ENCODE measurements at places on chromosomes 5 and 9.

DNA sequence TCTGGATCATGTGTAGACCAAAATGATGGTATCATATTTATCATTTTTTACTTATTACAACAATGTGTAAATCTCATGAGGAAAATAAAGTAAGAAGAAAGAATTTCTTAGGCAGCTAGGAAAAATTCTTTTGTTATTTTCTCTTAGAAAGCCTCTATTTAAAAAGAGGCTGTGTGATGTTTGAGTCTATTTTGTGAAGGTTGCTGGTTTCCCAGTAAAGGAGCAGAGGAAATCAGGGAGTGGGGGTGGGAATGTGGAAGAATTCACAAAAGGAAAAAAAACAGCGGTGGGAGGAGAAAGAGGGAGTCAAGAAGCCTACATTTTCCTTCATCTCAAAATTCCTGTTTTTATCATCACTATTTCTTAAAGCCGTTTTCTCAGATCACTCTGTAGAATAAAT is 20.1 kb downstream of the PTCH1 start:
- DNase-seq, result no peak

DNA sequence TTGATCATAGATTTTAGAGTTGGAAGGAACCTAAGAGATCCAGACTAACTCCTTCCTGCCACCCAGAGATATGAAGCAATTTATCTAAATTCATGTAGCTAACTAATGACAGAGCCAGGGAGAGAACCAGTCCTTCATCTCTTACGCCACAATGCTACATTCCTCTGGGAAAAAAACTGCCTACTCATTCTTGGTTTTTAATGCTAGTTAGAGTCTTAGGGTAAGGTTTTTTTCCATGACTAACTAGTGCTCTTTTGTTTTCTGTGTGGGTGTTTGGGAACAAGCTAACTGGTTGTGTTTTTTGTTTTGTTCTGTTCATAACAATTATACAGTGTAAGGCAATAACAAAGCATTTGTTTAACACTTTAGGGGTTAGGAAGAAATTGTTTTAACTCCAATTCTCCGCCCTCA is 52.4 kb downstream of the SLC44A1 start:
- DNase-seq, result no peak

DNA sequence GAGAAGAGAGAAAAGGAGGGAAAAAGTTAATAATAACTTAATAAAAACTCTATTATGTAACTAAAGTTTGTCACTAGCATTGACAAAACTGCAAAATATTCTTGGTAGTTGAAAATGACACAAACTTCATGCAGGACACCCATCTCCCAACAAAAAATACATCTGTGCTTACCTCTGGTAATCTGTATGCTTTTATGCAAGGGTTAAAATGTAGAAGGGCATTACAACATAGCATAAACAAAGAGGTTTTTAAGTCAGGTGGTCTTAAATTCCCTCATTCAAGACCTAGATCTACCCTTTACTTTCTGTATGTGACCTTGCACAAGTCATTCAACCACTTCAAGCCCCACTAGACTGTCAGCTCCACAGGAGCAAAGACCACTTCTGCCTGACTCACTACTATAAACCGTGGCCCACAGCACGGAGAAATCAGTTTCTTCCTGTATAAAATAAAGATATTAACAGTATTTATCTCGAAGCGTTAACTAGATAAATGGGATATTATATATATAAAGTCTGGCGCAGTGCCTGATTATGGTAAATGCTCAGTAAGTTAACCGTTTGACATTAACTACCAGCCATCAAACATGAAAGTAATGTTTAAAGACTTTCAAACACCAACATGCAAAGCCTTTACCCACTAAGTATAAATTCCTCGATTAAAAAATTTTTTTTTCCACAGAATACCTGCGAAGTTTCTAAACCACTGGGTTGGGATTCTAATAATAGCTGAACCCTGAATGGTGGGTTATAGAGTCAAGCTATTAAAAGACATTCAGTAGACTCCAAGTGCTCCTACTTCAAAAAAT is 2.0 kb downstream of the FBXL17 start:
- DNase-seq, result no peak

- no peak for DNase-seq
These were observed 65.0 kb downstream of the FGF18 start for GRCh38 chr5:171484460-171484899.

- DNase-seq, result no peak
These were observed 255 bp upstream of the TRPM6 start for GRCh38 chr9:74887981-74888370.

DNA sequence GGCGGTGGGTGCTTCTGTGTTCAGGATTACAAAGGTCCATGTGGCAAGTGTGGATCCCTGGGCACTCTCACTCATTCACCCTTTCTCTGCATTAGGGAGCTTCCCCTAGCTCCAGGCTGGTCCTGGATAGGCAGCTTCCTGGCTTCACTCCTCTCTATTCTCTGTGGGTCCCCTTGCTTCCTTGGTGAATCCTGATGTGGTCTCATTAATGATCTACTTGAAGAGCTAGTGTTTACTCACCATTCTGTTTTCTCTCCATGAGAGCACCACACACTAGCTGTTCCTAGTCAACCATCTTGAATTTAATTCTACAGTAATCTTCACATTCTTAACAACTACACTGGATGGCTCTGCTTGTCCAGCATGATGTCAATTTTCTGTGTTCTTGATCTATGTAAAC is 90.0 kb upstream of the PLPPR1 start:
- DNase-seq, result no peak

DNA sequence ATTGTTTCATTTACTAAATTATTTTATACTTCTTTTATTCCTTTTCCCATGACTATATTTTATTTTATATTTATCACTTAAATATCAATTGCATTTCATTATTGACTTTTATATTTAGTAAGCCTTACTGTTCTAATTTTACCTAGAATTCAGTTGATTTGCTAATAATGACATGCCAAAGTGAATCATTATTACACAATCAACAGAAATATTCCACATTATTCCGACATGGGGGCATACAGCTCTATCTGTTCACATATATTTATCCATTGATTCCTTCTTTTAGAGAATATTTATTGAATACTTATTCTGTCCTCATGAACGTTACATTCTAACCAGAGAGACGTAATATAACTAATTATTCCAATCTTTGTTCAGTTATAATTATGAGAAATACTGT is 221.8 kb downstream of the DOCK8 start:
- DNase-seq, result no peak

DNA sequence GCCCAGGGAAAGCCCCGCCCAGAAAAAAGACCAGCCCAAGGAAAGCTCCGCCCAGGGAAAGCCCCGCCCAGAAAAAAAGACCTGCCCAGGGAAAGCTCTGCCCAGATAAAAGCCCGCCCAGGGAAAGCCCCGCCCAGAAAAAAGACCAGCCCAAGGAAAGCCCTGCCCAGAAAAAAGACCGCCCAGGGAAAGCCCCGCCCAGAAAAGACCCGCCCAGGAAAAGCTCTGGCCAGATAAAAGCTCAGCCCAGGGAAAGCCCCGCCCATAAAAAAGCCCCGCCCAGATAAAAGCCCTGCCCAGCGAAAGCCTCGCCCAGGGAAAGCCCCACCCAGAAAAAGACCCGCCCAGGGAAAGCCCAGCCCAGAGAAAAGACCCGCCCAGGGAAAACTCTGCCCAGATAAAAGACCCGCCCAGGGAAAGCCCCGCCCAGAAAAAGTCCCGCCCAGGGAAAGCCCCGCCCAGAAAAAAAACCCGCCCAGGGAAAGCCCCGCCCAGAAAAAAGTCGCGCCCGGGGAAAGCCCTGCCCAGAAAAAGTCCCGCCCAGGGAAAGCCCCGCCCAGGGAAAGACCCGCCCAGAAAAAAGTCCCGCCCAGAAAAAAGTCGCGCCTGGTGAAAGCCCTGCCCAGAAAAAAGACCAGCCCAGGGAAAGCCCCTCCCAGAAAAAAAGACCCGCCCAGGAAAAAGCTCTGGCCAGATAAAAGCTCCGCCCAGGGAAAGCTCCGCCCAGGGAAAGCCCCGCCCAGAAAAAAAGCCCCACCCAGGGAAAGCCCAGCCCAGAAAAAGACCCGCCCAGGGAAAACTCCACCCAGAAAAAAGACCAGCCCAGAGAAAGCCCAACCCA is 11.9 kb downstream of the GRIN1 start:
- no peak for DNase-seq

GRCh38 chr9:25412646-25413045 is 265.6 kb downstream of the TUSC1 start:
- DNase-seq, result no peak

DNA sequence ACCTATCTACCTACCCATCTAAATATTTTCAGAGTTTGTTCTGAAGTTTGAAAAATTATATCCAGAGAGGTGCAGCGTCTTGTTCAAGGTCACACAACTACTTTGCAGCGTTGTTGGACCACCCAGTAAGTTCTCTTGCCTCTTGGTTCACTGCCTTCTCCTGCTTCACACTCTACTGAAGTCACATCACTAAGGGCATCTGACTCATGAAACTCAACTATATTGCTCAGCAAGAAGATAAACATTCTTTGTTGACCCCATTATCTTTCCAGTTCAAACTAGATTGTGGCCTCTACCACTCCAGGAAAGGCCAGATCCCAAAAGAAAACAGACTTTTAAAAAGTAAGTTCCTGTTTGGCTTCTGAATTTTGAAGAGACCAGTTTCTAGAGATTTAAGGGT is 326.9 kb downstream of the SLIT3 start:
- no peak for DNase-seq

DNA sequence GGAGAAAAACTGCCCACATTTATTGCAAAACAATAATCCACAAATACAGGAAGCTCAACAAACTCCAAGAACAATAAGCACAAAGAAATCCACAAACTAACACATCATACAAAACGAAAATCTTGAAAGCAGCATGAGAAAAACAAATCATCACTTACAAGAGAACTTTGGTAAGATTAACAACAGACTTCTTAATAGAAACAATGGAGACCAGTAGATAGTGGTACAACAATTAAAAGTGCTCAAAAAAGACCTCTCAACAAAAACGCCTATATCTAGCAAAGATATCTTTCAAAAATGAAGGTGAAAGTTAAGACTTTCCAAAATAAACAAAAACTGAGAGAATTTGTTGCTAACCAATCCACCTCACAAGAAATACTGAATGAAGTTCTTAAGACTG is 38.4 kb downstream of the CDKL3 start:
- DNase-seq, result no peak

DNA sequence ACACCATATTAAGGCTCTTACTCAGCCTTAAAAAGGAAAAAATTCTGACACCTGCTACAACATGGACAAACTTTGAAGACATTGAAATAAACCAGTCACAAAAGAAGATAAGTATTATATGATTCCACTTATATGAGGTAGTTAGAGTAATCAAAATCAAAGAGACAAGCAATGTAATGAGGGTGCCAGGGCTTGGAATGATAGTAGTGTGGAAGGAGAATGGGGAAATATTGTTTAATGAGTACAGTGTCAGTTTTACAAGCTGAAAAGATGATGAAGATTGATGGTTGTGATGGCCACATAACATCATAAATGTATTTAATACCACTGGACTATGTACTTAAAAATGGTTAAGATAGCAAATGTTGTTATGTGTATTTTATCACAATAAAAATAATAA is 485.7 kb downstream of the SPATA31D1 start:
- DNase-seq, result no peak

DNA sequence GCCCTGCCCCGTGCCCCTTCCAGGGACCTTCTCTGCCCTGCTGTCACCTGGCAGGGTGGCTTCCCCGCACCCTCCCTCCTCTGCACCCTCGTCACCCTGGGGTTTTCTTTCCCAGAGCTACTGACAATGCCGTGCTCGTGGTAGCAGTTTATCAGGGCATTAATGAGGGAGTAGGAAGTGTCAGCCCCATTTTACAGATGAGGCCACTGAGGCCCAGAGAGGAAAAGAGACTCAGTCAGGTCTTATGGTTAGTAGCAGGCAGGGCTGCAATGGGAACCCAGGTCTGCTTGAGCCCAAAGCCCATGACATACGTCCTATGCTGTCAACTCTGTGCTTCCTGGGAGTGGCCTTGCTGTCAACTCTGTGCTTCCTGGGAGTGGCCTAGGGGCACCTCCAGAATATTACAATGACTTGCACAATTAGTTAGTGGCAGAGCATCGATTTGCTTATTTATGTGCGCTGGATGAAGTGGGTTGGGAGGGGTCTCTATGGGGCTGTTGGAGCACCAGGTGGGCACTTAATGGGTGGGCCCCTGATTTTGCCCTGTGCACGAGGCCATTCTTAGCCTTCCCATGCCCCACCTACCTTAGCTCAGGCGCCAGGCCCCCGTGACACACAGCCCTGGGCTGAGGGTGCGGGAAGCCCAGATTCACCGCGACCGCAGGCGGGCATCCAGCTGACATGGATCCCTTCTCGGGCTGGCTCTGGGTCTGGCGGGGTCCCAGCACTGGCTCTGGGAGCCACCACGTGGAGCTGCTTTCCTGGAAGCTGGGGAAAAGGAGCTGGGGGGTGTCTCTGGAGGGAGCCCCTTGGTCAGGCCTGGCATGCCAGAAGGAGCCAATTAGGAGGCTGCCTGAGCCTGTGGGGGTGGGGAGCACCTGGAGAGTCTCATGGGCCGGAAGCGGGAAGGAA is 82.0 kb upstream of the ORM1 start:
- no peak for DNase-seq

- no peak for DNase-seq
These were observed 27.4 kb upstream of the TOMM5 start for GRCh38 chr9:37619806-37620205.

GRCh38 chr5:56323505-56323904 is 90.4 kb upstream of the ANKRD55 start:
- no peak for DNase-seq

DNA sequence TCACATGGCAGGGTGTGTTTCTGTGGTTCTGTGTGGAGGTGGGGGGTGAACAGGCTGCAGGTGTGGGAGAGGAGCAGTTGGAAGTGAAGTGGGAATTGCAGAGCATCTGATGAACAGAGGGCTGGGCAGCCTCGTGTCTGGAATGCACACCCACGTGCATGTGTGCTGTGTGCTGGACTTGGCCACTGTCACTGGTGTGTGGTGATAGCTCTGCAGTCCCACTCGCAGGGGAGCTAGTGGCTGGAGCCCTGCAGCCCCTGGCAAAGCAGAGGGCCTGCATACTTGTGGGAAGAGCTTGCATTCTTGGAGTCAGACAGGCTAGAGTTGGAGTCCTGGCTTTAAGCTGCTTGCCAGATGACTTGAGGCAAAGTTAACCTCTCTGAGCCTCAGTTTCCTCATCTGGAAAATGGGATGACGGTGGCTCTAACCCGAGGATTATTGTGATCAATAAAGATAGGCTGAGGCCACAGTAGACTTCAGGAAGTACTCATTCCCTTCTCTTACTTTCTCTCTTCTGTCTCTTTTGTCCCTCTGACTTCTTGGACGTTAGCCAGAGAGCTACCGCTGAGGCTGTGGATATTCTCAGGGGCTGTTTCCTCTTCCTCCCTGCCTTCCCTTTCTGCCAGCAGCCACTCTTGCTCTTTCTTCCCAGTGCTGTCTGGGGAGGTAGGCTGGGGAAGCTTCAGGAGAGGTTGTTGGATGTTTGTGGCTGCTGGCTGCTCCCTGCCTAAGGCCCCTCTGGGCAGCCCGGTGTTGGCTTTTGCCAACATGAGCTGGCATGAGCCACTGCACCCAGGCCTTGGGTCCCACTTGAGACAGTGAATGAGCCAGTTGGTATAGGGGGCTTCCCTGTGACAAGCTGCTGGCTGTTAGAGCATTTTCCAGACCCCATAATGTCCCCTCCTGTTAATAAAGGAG is 18.3 kb downstream of the PSAT1 start:
- DNase-seq, result no peak

GRCh38 chr9:32551276-32552051 is 663 bp upstream of the SMIM27 start:
- no peak for DNase-seq

GRCh38 chr5:176899946-176900779 is 1.0 kb upstream of the HK3 start:
- DNase-seq, result no peak

- DNase-seq, result no peak
These were observed 31.0 kb downstream of the RNF130 start for GRCh38 chr5:180040287-180041214.

- no peak for DNase-seq
These were observed 21.8 kb downstream of the CTNNAL1 start for GRCh38 chr9:108991479-108991878.
